ENCODE measurements at places on chromosomes 4 and X.

DNA sequence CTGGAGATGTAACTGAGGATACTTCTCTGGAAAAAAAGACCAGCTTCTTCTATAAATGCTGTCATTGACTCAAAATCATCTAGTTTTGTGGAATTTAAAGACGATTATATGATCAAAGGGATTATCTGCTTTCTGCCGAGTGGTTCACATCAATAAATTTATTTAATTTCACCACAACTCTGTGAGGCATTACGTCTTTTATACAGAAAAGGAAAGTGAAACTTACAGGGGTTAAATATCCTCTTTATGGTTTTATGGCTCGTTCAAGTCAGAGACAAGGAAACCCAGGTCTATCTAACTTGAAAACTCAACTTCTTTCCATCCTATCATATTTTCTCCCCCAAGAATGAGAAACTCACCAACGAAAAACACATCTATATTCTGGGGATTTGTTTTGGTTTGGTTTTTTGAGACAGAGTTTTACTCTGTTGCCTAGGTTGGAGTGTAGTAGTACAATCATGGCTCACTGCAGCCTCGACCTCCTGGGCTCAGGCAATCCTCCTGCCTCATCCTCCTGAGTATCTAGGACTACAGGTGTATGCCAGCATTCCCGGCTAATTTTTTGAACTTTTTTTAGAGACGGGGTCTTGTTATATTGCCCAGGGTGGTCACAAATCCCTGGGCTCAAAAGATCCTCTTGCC, 377.9 kb upstream of the EMCN start:
- DNase-seq = no peak

- no peak for DNase-seq
These were observed 100.0 kb downstream of the DOCK11 start for GRCh38 chrX:118595501-118596042.

- no peak for DNase-seq
These were observed 16.9 kb upstream of the CEP135 start for GRCh38 chr4:55931833-55932232.

- no peak for DNase-seq
These were observed 1391.6 kb downstream of the ADGRL3 start for GRCh38 chr4:62591756-62592155.

GRCh38 chr4:181646864-181647263, 596.3 kb upstream of the TENM3 start:
- DNase-seq = no peak

DNA sequence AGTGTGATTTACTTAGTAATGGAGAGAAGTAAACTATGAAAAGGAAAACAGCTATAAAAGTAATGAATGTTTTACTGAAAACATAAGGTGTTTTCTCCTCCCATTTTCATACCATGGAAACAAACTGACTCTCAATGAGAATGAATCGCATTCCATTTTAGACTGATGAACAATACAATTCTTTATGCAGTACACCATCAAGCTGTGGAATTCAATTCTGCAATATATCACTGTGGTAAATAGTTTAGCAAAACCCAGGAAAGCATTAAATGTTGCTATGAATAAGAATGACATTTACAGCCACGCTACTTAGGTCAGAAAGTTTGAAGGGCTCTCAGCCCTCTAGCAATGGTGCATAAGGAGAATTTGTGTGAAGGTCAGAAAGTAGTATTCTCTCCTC, 7.4 kb downstream of the DCAF8L2 start:
- no peak for DNase-seq

GRCh38 chrX:134660627-134661026, 2.4 kb upstream of the PLAC1 start:
- no peak for DNase-seq

DNA sequence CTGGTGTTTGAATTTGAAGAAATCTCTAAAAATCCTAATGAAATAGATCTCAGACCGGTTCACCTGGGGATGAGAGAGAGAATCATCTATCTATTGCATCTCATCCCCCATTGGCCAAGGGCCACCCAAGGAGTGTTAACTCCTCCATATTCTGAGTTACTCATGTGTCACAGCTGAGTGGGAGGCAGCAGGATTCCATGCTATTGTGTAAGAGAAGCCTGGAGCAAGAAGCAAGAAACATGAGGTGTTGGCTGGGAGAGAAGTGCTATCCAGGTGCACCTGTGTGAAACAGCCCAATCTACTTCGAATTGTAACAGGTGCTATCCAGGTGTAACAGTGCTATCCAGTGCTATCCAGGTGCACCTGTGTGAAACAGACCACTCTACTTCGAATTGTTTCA, 150.3 kb upstream of the MAOA start:
- DNase-seq = no peak

DNA sequence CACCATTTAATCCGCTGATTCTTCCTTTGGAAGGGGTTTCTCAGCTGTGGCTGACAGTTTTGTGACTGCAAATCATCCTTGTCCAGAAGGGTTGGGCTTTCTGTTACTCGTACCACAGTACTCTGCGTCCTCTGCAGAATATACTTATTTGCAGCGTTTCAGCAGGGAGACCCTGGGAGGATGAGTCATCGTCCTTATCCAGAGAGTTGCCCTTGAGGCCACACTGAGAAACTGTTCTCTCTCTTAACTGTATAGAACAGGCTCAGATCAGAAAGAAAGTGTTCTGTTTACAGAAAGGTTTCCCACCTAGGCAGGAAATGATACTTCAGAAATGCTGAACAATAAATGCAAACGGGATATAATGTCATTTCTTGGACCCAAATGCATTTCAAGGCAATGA, 47.8 kb upstream of the DDX53 start:
- DNase-seq = no peak

DNA sequence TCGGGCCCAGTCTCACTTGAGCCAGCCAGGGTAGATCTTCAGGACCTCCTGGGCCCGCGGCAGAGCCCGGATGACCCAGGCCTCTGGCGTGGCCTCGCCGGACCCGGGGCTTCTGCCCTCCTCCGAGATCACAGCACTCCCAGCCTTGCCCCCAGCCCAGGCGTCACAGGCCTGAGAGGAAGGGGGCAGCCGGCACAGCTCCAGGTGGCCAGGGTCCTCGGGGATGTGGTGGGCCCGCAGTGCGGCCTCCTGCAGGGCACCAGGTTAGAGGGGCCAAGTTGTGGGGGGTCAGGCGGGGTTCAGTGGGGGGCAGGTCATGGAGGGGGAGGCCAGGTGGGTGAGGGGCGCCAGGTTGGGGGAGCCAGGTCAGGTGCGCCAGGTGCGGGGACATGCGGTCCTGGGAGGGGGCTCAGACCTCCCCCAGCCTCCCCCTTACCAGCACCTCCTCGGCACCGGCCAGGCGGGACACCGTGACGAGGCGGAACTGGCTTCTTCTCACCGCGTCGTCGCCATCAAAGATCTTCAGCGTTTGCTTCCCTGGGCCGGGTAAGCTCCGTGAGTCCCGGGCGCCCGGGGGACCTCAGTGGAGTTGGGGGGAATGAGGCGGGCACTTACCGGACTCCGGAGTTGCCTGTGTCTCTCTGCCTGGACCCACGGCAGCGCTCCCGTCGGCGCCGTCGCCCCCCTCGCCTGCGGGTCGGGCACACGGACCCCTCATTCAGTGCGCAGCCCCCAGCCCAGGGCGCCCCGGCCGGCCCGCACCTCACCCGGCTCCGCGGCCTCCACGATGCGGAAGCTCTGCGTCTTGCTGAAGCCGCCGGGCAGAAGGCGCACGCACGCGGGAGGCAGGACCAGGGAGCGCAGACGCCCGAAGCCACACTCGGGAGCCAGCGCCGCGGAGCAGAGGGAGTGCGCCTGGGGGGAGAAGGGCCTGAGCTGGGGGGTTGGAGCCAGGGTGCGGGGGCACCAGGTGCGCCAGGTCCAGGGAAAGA, 6.0 kb downstream of the DGKQ start:
- no peak for DNase-seq

DNA sequence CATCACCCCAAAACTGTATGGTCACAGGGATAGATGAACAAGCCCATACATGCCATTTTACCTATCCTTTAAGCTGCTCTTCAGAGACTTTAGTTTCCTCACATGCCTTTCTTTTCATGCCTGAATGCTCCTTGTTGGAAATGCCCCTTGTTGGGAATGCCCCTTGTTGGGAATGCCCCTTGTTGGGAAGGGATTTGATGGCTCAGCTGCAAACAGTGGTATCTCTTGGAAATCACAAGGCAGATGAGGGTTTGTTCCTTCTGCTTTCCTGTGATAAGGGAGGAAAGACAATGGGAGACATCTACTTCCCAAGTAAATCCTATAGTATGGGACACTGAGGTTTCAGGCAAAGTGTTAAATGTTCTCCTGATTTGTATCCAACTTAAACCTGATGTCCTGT, 11.5 kb downstream of the CXCL2 start:
- no peak for DNase-seq

GRCh38 chr4:117786566-117786965, 247.7 kb upstream of the NDST3 start:
- DNase-seq = no peak

DNA sequence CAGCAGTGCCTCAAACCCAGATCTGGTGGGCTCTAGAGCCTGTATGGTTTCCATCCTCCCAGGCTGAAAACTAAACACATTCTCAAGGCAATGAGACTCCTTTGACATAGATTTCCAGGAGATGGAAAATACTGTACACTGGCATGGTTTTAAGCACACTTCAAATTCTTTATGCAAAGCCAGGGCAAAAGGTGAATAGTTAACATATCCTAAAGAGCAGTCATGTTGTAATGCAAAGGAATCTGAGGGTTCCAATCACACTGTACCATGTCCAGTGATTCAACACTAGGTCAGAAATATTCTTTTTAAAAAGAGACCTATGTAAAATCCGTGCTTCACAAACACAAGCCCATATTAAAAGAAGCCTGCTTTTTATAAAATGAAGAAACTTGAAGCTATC, 195.3 kb downstream of the QDPR start:
- no peak for DNase-seq

- DNase-seq = no peak
These were observed 371.3 kb downstream of the BMPR1B start for GRCh38 chr4:95129031-95129430.

DNA sequence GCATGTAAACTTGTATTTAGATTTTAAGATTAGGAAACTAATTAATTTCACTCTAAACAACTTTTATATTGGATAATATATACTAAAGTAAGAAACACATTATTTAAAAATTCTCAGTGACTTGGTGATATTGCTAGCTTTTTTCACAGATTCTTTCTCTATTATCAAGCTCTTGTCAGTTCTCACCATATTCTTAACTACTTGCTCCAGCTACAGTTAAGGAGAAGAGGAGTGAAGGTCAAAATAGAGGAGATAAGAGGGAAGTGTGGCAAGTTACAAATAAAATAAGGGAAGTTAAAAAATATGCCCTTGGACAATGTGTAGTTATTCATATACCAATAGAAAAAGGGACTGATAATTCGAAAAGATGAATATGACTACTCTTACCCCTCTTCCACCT, 34.7 kb upstream of the NAF1 start:
- DNase-seq = no peak

DNA sequence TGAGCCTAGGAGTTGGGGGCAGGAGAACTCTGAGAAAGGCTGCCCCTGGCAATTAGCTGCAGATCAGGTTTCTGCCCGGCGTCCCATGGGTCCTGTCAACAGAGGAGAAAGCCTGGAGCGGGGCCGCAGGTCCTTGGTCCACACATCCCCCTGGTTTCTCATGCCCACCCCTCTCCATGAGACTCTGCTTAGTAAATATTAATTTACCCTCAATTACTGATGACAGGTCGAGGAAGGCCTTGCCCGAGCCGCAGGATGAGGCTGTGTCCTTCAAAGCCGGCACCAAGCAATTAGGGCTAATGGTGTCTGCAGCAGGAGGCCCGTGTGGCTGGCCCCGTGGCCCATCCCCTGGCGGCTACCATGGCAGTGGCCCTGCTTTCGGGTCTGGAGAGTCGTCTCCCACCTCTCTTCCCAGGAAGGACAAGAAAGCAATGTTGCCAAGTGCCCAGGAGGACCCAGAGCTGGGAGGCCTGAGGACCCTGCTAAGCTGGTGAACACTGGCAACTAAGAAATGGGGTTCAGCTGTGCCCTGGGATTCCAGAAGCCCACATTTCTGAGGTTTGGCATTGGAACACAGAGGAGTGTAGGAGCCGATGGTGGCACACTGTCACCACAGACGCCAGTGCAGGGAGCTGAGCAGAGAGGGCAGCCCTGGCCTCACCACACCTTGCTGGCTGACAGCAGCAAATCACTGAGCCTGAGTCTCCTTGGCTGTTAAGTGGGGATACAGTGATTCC, 114.6 kb downstream of the CPZ start:
- no peak for DNase-seq

- no peak for DNase-seq
These were observed 171.2 kb downstream of the TMA16 start for GRCh38 chr4:163665521-163666331.

GRCh38 chr4:87025614-87026041, 90.8 kb downstream of the AFF1 start:
- DNase-seq = no peak

DNA sequence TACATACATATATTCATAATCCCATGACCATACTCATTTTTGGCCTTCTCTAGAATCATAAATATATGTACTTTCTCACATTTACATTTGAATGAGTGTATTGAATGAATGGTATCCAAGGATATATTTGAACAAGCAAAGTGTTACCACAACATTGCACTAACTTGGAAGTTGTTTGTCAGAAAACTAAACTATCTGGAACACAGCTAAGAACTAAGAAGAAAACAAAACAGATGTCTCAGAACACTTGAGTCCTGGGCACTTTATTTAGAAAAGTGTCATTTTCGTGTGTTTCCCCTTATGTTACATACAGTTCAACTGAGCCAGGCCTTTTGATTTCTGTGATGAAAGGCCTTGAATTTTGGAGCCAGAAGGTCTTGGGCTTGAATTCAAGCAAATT, 466.7 kb upstream of the FAT1 start:
- DNase-seq = no peak

GRCh38 chrX:111151764-111152163, 55.8 kb downstream of the PAK3 start:
- no peak for DNase-seq

- DNase-seq = no peak
These were observed 13.6 kb downstream of the PRSS12 start for GRCh38 chr4:118338981-118339765.

DNA sequence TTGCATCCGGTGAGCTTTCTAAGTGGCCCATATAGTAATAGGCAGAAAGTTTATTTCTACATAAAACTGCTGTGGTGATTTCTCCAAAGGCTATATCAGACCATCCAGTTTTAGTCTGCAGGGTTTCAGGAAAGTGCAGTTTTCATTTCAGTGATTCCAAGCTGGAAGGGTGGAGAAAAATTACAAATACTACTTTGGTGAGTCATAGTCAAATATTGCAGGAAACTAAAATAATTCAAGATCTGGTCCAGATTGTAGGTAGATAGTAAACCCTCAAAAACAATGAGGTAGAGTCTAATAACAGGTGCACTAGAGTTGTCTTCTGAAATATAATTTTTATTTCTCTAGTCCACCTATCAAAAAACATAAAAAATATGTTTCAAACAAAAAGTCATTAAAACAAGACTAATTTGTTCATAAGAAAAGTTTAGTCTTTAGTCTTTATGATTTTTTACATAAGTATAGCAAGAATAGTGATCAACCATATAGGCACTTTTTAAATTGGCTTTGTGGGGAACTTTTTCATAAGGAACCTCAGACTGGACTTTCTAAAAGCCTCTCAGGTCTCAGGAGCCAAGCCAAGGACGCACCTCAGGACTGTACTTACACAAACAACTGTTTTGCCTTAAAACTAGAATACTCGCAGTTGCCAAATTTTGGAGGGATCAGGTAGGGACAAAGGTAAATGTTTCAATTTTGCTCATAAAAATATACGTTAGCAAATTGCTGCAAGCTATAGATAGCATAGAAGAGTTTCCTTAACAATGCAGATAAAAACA, 101.8 kb upstream of the TLR3 start:
- no peak for DNase-seq

- DNase-seq = no peak
These were observed 311.5 kb downstream of the TENM3 start for GRCh38 chr4:182554736-182555135.

All from Ammon's horn (tissue), 1 donor.